B cell (primary cell): ENCODE measurements at places on chromosomes 13 and 19.

- peak; percentile 95 for DNase-seq
Measured at GRCh38 chr13:51803422-51804294, at the start of gene DHRS12. Gene DHRS12 (minus strand): TSS chr13:51804163. CDS start chr13:51799659, 4,504 bp downstream.

DNA sequence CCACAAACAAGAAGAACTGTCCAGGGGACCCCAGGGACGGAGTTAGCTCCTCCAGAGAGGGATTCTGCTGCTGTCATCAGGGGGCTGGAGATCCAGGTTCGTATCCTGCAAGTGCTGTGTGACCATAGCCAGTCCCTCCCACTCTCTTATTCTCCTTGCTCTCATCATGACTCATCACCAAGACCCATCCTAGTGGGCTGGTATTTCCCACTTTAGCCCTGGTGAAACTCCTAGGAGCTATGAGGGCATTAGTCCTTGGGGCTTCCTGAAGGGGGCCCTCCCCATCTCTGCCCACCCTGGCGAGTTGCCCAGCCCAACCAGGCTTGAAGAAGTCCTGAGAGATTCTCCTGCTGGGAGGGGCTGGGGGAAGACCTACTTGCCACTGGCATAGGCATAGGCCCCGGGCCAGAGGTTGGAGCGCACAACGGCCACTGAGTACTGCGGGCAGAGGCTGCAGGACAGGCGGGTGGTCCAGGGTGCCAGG is 7.5 kb upstream of the DMWD start:
- DNase-seq: no peak

GRCh38 chr13:76759877-76760276 is 126.3 kb downstream of the KCTD12 start:
- DNase-seq: no peak

DNA sequence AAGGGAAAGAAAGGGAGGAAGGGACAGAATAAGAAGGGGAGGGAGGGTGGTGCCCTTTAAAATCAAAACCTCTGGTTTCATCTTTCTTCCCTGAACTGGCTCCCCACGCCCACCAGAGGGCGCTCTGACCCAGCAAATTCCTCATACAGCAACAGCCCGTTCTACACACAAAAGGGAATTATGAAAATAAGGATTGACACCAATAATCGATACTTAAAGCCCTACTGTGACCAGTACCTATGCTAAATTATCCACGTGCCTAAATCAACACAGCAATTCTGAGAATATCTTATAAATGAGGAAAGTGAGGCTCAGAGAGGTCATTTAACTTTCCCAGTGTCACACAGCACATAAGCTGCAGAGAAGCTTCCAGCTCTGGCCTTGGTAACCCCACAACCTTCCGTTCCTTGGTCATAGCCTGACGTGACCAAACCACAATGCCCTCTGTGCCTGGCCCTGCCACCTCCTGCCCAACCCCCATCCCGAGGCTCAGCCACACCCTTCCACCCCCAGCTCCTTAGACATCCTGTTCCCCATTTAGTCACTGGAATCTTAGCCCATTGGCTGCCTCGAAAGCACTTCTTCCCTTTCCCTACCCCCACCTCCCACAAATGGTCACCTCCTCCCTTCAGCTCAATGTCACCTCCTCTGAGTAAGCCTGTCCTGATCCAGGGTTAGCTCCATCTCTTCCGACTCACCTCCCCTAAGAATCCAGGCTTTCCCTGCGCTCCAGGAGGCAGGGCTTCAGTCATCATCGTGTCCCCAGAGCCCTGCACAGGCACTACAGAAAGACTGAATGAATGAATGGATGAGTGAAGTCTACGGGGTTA is 34.2 kb upstream of the PNMA8B start:
- DNase-seq: peak; percentile 81

- no peak for DNase-seq
Measured at GRCh38 chr13:99640260-99640659, 139.0 kb downstream of the TM9SF2 start.

GRCh38 chr19:53872762-53873161 is 5.1 kb downstream of the MYADM start:
- no peak for DNase-seq

- no peak for DNase-seq
Measured at GRCh38 chr13:76730220-76730619, 156.0 kb downstream of the KCTD12 start.

DNA sequence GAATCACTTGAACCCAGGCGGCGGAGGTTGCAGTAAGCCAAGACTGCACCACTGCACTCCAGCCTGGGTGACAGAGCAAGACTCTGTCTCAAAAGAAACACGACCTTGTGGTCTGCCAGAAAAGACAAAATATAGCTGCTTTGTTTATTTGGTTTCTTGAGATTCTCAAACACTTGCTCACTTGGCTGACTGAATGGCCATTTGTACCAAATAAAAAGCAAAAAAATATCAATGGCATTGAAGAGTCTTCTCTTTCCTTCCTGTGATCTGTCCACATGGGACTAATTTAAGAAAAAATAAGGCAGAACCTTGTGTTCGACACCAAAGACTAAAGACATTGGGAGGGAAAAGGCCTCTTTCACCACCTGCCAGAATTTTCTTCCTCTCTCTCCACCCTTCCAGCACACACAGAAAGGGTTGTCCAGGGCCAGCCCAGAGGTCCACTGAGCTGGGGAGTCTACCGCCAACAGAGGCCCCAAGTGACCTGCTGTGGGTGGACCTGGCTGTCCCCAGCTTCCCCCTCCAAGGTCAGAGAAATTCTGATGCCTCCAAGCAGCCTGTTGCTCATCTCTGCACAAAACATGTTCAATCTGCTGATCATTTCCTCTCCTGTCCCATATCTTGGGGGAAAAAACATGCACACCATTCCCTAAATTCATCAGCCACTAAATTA is 5.9 kb downstream of the BRME1 start:
- DNase-seq: no peak

DNA sequence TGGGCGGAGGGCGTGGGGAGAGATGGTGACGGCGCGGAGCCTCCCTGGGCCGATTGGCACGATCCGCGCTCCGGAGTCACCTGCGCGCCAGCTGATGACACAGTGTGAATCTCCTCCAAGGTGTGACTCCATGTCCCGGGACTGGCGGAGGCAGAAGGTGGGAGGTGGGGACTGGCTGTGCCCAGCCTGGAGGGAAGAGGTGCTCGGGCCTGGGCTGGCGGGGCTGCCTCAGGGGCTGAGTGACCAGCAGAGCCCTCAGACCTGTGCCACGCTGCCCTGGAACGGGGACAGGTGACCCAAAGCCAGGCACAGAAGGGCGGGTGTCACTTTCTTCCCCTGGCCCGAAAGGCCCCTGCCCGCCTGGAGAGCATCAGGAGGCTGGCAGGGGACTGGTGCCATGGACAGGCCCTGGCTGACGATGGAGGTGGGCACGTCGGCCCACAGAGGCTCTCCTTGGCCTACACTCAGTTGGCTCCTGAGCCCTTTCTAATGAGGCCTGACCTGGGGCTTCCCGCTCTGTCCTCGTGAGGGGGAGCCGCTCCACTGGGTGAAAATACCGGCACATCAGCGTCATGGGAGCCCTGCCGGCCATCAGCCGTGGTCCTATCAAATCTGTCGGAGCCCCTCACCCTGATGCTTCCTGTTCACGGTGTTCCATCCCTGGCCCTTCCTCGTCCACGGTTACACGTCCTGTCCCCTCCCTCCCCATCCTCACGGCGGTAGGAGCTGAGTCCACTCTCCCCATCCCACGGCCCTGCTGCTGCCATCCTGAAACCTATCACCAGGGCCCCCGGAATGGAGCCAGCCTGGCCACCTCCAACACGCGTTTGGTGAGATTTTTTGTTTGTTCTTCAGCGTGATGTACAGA is 75.6 kb downstream of the SPACA7 start:
- DNase-seq: no peak

DNA sequence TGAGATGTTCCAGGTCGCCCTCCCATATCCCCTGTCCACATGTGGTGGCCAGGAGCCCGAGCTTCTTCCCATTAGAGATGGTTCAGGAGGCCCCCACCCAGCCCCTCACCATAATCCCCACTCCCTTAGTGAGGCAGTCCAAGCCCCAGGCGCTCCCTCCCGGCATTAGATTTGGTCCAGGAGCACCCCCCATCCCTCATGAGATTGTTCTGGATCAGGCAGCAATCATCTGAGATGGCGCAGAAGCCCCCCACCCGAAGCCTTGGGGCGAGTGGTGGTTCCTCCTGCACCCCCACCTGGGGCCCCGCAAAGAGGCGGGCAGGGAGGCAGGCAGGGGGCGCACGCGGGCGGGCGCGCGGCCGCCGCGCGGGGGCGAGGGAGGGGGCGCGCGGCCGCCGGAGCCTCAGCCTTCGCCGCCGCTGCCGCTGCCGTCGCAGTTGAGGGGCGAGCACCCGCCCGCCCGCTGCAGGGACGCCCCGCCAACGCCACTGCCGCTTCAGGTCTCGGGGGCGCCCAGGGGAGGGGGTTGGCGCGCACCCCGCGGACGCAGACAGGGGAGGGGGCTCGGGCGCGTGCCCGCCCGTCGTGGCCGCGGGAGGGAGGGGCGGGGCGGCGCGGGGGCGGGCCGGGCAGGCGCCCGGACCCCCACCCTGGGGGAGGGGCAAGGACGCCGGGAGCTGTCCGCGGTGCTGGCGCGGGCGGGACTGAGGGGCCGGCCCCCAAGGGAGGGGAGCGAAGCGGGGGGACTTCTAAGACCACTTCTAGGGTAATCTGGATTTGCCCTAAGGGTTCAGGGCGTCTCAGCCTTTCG is 46.4 kb upstream of the SHKBP1 start:
- DNase-seq: peak; percentile 43

DNA sequence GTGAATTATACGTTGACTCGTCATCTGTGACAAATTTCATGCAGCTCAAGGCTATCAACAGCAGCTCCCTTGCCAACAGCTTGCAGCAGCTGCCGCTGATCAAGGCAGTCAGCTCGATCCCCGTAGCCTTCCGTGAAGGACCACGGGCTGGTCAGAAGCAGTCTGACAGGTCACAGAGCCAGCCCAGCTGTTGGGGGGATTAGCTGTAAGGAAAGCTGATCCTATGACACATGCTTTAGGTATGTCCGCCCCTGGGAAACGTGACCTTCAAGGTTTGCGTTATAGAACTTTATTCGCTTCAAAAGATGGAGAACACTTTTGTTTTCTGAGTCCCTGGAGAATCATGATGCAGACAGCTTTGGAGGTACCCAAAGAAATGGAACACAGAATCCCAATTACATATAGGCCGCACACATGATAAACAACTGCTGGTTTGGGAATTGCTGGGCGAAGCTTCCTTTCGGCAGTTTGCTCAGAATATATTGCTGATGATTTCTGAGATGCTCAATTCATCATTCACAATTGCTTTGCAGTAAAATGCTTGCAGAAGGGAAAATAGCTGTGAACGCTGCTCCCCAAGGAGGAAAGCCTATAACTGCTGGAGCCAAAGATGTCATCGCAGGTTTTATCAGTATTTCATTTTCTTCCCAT is 62.6 kb upstream of the USP29 start:
- no peak for DNase-seq

GRCh38 chr19:41328157-41328841 is 18.3 kb downstream of the CCDC97 start:
- no peak for DNase-seq

GRCh38 chr13:108940121-108940520 is 310.7 kb downstream of the MYO16 start:
- no peak for DNase-seq

DNA sequence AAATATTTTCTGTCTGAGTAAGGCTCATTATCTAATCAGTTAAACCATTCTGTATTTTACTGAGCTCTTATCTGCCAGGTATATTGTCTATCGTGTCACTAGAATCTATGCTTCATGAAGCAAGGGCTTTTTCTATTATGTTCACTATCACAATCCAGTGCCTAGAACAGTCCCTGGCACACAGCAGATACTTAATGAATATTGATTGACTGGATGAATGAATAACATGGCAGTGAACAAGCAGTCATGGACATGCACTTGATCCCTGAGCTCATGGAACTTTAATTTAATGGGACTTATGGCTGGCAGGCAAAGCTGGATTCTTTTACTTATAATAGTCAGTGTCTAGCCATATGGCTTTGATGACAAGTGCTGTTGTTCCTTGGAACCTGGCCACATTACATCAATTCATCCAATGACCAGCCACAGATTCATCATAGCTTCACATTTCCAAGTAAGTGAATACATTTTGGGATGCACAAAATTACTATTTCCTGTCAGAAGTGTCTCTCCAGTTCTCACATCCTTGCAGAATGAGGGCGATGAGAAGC is 214.8 kb downstream of the COG6 start:
- no peak for DNase-seq

DNA sequence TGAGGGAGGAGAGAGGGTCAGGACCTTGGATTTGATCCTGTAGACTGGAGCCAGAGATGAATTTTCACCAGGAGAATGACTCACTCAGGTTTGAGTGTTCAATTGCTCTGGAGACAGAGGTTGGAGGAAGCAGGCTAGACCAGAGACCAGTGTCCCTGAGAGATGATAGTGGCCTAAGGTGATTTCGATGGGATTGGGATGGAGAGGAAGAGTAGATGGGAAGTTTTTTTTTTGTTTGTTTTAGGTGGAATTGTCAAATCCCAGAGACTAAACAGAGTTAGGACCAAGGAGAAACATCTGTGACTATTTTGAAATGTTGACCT is 2.3 kb downstream of the CEBPG start:
- DNase-seq: no peak

DNA sequence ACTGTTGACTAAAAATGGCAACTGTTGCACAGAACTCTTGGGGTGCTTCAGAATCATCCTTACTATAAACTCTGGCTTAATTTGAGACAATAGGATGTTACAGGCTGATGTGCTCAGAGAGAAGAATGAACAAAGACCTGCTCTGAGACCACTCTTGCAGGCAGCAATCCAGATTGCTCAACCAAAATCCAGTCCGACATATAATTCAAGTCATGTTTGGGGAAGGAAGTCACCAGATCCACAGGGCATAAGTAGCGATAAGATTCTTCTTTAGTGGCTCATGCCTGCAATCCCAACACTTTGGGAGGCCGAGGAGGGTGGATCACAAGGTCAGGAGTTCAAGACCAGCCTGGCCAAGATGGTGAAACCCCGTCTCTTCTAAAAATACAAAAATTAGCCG is 20.6 kb downstream of the MTMR6 start:
- DNase-seq: no peak

GRCh38 chr19:51777570-51778462 is 16.8 kb downstream of the FPR2 start:
- DNase-seq: peak; percentile 75

- no peak for DNase-seq
Measured at GRCh38 chr19:19319732-19320360, 463 bp downstream of the SUGP1 start.

GRCh38 chr19:29206453-29206852 is 6.5 kb downstream of the UQCRFS1 start:
- DNase-seq: no peak

DNA sequence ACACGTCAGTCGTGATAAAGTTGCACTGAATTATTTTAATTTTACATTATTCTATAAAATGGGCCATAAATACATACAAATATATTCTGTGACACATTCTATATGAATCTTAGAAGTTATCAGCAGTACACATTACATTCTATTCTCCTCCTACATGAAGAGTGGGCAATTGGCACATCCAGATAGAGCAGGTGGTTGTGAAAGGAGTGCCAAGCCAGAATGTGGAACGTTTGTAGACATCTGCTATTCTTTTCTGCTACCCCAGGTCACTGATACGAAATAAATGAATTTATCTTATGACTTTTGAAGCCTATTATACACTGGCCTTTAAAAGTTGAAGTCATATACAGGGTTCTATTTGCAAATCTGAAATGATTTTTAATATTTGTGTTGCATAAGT is 373.2 kb downstream of the PCDH17 start:
- no peak for DNase-seq

GRCh38 chr19:34171539-34171876 is 796 bp upstream of the LSM14A start:
- DNase-seq: no peak

GRCh38 chr13:52061587-52061986 is 37.1 kb downstream of the UTP14C start:
- DNase-seq: no peak
